Psoas muscle (tissue), 8 donors: ENCODE measurements at places on chromosomes 11 and 22. TPM values are rescaled to one million over a fixed set of nuclear protein-coding genes. Genes with fewer than 3 reads are reported as not detected.

The TMPRSS4 gene
- not detected for total RNA-seq

The KCNK4 gene
- total RNA-seq, result not detected

The FAM180B gene
- not detected for total RNA-seq

The TRPC6 gene
- total RNA-seq, result 0.38 TPM

GRCh38 chr11:44950031-44950624 lies 555 bp downstream of the TP53I11 start:
- H3K36me3 ChIP-seq, result no peaks in the 10 kb centered on the region
- H3K4me1 ChIP-seq, result peaks cover 6% of the 10 kb centered on the region
- peak overlapping the region; percentile 79 for H3K4me3 ChIP-seq
- H3K27ac ChIP-seq, result peak overlapping the region; percentile 67
- DNase-seq, result peak; percentile 71

- H3K4me3 ChIP-seq, result no peak overlapping the region
- no peak for DNase-seq
- no peaks in the 10 kb centered on the region for H3K4me1 ChIP-seq
- no peaks in the 10 kb centered on the region for H3K27me3 ChIP-seq
- H3K36me3 ChIP-seq, result no peaks in the 10 kb centered on the region
Observed at GRCh38 chr11:37370817-37371216, 772.8 kb upstream of the RAG2 start.

DNA sequence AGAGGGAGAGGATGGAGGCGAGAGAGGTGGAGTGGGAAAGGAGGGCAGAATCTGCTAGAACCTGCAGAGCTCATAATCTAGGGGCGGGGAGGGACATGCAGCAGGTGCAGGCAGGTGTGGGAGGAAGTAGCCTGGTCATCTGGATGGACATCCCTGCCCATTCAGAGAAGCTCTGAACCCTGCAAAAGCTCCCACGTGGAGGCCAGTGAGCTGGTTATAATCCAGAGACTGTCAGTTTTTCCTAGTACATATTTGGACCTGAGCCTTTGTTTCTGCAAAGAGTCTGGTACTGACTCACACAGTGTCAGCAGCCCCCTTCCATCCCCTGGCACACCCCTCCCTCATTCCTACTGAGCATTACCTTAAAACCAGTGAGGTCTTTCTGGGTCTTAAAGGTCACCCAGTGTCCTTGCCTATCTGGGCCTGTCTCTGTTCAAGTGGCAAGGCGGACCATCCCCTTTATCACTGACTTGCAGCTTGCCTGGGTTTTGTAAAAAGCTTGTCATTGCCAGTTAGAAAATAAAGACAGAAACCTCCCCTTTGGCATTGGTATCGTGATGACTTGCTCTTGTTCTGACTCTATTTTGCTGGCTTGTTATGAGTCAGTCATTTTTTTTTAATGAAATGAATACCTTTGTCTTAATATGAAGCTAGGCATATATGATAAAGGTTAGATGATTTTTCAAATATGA lies 26.1 kb downstream of the PTPRJ start:
- no peak for DNase-seq
- H3K4me3 ChIP-seq, result no peak overlapping the region
- no peaks in the 10 kb centered on the region for H3K27me3 ChIP-seq
- no peaks in the 10 kb centered on the region for H3K36me3 ChIP-seq
- H3K4me1 ChIP-seq, result peaks cover 27% of the 10 kb centered on the region
- H3K27ac ChIP-seq, result peak overlapping the region; percentile 23

GRCh38 chr11:125350206-125351032 lies 145.6 kb downstream of the FEZ1 start:
- no peak overlapping the region for H3K27ac ChIP-seq
- H3K27me3 ChIP-seq, result no peaks in the 10 kb centered on the region
- DNase-seq, result no peak
- H3K4me3 ChIP-seq, result no peak overlapping the region
- H3K36me3 ChIP-seq, result no peaks in the 10 kb centered on the region

DNA sequence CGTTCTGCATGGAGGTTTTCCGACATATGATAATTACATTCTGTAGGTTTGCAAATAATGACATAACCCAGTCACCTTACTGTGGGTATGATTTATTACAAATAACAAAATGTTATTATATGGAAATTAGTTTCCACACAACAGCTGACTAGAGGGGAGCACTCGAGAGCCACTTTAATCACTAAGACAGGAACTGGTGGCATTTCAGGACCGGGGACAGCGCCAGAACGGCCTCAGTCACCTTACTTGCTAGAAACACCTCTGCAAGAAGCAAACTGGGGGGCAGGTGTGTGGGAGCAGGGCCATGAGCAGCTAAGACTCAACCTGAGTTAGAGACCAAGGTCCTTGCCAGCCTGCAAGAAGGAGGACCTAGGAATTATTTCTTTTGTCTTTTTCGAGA lies 199.9 kb downstream of the DSCAML1 start:
- H3K4me3 ChIP-seq, result no peak overlapping the region
- no peaks in the 10 kb centered on the region for H3K36me3 ChIP-seq
- no peak overlapping the region for H3K27ac ChIP-seq
- H3K4me1 ChIP-seq, result no peaks in the 10 kb centered on the region
- no peaks in the 10 kb centered on the region for H3K27me3 ChIP-seq

DNA sequence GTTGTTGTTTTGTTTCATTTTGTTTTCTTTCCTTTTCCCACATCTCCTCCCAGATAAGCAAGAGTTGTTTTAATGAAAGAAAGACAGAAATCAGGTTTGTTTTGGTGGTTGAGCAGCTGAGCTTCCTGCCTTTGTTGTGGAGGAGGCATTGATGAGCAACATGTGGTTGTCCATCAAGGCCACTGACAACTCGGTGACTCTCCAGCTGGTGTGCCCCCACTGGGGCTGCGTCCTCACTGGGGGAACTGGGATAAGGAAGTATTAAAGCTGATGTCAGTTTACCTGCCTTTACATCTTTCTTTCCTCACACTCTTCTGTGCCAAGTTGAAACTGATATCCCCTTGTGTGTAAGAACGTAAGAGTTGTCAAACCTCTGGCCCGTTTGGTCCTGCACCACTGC lies 5.9 kb downstream of the VPS26B start:
- H3K4me3 ChIP-seq, result no peak overlapping the region
- H3K4me1 ChIP-seq, result peaks cover 20% of the 10 kb centered on the region
- H3K27ac ChIP-seq, result no peak overlapping the region
- DNase-seq, result no peak
- H3K36me3 ChIP-seq, result no peaks in the 10 kb centered on the region

- H3K27ac ChIP-seq, result no peak overlapping the region
- no peaks in the 10 kb centered on the region for H3K27me3 ChIP-seq
- DNase-seq, result no peak
- no peaks in the 10 kb centered on the region for H3K4me1 ChIP-seq
Observed at GRCh38 chr11:112267188-112267591, 6.5 kb upstream of the PLET1 start.

DNA sequence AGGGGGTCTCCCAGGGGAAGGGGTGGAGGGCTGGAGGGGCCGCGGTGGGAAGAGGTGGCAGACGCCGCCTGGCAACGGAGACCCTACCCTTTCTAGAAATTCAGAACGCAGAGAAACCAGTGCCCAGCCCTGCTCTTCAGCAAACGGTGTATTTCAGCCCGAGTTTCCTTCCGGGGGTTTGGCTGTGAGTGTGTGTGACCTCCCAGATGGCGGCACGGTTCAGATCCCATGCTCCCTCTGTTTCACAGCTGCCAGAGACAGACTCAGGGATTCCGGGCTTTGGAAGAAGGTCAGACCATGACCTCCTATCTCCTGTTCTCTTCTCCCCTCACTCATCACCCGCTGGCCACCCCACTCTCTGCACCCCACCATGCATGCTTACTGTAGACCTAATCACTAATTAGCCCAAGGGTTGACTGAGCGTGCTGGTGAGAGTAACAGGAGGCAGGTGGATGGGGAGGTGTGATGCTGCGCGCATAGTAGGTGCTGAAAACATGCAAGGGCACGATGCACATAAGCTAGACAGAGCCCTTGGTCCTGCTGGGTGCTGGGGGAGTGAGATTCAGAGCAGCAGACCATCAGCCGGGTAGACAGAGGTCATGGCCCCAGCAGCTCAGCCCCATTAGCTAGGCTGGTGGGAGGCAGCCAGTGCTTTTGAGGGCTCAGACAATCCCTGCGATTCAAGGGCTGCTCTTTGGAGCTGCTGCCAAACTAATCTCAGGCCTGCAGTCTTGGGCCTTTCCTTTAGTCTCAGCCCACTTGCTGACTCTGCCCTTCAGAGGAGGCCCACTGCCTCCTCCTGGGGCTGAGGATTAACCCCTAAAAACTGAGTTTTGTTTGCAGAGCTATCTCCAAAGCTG lies 256.5 kb upstream of the CADM1 start:
- peaks cover 3% of the 10 kb centered on the region for H3K4me1 ChIP-seq
- H3K4me3 ChIP-seq, result peak overlapping the region; percentile 72
- no peaks in the 10 kb centered on the region for H3K36me3 ChIP-seq
- no peak for DNase-seq
- H3K27me3 ChIP-seq, result no peaks in the 10 kb centered on the region
- no peak overlapping the region for H3K27ac ChIP-seq

- DNase-seq, result no peak
- H3K27me3 ChIP-seq, result no peaks in the 10 kb centered on the region
- no peaks in the 10 kb centered on the region for H3K36me3 ChIP-seq
- no peak overlapping the region for H3K4me3 ChIP-seq
- H3K27ac ChIP-seq, result no peak overlapping the region
- no peaks in the 10 kb centered on the region for H3K4me1 ChIP-seq
Observed at GRCh38 chr11:77497368-77497767, 23.5 kb upstream of the PAK1 start.
